ENCODE measurements at places on chromosomes 2 and 18.

- DNase-seq: no peak
Observed at GRCh38 chr2:204251158-204251997, 293.9 kb upstream of the PARD3B start.

DNA sequence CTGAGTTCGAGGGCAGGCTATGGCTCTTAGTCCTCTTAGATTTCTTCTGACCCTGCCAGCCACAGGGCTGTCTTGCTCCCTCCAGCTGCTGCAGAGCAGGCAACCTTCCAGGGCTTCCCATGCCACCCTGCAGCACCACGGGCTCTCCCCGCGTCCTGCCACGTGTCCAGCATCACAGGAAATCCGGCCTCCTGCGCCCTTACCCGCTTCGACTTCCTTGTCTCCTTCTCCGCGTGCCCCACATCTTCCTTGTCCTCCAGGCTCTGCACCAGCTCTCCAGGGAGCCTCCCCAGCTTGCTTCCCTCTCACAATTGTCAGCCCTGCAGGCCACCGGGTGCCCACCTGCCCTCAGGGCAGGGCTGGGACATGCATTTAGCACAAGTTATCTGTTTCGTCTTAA is 253.5 kb downstream of the DCDC2C start:
- no peak for DNase-seq

DNA sequence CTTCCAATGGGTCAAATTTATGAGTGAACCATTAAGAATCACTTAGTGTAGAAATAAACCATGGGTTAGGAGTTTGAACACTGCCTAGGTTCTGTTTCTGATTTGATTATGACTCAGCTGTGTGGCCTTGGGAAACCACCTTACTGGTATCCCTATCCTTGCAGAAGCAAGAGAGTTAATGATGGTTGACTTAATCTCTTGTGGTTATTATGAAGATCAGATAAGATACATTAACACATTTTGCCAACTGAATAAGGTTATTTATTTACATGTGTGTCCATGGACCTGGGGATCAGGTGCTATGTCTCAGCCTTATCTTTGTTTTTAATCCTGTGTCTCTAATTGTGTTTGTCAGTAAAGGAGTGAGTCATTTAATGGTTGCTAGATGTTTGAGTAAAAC is 5.4 kb upstream of the KCNJ13 start:
- no peak for DNase-seq

DNA sequence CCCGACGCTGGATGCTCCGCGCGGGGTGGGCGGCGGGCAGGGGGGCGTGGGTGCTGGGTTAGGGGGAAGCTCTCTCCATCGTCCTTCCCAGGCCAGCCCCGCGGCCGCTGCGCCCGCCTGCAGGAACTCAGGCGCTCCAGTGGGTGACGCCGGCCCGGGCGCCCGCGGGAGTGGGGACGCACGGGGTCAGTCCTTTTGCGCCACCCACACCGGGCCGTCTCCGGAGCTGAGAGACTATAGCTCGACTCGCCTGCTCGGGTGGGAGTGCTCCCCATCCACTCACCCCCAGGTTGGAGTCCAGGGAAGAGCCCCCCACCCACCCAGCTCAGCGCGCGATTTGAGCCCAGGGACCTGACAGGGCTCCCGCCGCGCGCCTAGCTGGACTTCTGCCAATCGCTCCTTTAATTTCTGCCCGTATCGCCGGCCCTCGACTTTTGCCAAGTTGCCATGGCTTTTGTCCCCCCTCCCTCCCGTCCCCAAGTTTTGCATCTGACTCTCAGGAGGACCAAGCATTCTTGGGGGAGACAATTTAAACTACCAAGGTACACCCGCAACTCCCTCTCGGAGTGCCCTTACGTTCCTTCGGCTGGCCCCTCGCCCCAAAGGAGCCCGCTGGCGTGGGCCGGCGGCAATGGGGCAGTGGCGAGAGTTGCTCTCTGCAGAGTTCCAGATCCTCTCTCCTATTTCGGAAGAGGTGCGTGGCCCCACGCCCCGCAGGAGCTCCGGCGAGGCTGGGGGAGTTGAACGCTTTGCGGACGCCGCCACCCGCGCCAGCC is 205.8 kb upstream of the SMAD2 start:
- DNase-seq: no peak

DNA sequence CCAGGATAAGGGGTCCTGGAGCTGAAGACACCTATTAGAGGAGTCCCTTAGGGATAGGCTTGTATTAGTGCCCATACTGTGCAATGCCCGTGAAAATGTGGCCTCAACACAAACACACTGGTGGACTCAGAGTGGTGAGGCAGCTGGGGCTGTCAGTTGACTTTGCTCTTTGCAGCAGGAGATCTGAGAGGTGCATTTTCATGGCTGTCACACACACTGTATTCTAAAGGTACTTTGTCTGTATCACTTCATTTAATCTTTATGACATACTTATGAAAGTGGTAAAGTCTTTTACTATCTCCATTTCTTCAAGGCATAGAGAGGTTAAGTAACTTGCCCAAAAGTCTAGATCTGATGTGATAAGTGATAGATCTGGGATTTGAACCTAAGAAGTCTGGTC is 55.1 kb upstream of the GCFC2 start:
- no peak for DNase-seq

- DNase-seq: peak; percentile 6
Observed at GRCh38 chr2:240739797-240740196, 48.1 kb downstream of the AQP12A start.

GRCh38 chr2:189338115-189338514 is 103.2 kb upstream of the WDR75 start:
- DNase-seq: no peak

DNA sequence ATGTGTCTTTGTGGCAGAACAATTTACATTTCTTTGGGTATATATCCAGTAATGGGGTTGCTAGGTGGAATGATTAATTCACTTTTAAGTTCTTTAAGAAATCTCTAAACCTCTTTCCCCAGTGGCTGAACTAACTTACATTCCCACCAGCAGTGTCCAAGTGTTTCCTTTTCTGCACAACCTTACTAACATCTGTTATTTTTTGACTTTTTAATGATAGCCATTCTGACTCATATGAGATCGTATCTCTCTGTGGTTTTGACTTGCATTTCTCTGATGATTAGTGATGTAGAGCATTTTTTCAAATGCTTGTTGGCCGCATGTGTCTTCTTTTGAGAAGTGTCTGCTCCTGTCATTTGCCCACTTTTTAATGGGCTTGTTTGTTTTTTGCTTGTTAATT is 43.1 kb upstream of the PTH2R start:
- no peak for DNase-seq

- no peak for DNase-seq
Observed at GRCh38 chr18:34651586-34652369, 58.3 kb upstream of the DTNA start.

- no peak for DNase-seq
Observed at GRCh38 chr2:95062242-95063085, 37.0 kb downstream of the MAL start.

GRCh38 chr18:77054606-77055428 is 77.8 kb downstream of the MBP start:
- DNase-seq: peak; percentile 70

GRCh38 chr2:150608341-150608740 is 120.9 kb upstream of the RND3 start:
- DNase-seq: no peak

DNA sequence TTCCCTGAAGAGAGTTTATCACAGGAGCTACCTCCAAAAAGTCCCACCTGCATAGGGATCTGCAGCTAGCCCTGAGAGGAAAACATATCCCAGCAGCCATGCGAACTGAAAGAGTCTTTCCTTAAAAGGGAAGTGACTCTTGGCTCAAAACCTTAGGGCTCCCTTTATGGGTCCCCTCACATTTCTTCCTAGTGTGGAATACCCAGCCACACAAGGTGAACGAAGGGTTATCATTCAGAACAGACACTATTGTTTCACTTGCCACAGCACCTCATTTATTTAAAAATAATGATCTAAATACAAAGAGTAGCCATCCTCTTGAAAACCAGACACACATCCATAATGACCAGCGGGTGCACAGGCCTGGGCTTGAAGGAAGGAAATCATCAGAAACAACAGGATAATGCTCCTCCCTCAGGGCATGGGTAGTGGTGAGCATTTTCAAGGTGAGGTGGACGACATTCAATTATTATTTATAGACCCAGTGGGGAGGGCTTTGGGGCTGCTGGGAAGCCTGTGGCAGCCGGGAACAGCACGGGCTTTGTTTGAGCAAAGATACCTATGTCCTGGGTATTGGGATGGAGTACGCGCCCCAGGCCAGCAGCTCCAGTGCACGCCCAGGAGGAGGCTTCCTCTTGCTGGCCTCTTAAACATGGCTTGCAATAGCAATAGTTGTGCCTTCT is 119.0 kb upstream of the ITGA6 start:
- no peak for DNase-seq

GRCh38 chr2:23380562-23381065 is 4.4 kb upstream of the KLHL29 start:
- DNase-seq: no peak

- no peak for DNase-seq
Observed at GRCh38 chr2:176165370-176166050, 8.4 kb downstream of the HOXD3 start.

GRCh38 chr2:10422732-10423399 is 25.3 kb downstream of the ODC1 start:
- DNase-seq: no peak

- DNase-seq: no peak
Observed at GRCh38 chr18:61924550-61924949, 31.7 kb upstream of the RNF152 start.

DNA sequence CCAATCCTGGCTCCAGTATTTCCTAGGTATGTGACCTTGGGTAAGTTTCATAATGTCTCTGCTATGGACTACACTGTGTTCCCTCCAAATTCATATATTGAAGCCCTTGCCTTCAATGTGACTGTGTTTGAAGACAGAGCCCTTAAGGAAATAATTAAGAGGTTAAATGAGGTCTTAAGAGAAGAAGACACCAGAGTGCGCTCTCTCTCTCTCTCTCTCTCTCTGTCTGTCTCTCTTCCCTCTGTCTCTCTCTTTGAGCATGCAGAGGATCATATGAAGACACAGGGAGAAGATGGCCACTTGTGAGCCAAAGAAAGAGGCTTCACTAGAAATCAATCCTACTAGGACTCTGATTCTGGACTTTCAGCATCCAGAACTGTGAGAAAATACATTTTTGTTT is 52.2 kb downstream of the NXPH2 start:
- no peak for DNase-seq

DNA sequence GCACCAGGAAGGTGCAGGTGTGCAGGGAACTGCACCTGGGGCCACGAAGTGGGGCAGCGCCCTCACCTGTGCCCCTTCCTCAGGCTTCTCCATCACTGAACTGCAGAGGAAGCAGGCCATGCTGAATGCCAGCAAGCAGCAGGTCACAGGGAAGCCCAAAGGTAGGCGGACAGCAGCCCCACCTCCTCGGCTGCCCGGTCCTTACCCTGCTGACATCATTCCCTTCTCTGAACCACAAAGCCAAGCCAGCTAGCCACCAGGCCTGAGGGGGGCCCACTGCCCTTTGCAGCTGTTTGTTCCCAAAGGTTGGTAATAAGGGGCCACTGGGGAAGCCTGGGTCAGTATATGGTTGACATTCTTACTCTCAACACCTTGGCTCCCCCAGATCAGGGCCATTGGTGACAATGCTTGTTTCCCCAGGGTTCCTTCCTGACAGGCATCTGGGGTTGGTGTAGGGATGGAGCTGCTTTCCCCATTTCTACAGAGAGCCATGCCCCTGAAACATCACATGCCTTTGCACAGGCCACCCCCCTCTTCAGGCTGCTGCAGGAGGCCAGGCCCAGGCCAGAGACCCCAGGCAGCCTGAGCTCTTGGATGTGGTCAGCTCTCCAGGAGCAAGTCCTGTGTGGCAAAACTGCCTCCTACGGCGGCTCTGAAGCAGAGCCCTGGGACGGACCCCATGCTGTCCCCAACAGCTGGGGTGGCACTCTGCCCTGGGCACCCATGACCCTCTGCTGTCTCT is 47.8 kb downstream of the FAM168B start:
- no peak for DNase-seq

GRCh38 chr2:82507657-82508056 is 1951.4 kb downstream of the SUCLG1 start:
- no peak for DNase-seq

DNA sequence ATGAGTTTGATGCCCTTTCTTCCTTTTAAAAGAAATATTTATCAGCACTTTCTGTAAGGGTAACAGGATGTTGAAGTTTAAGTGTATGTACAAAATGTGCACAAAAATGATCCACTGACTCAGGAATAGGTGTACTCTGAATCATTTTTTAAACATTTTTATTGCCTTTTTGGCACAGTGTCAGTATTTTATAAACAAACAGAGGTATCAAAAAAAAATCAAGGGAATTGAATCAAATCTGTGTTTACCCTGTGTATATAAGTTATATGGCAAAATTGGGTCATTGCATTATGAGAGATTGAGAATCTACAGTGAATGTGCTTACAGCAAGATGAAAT is 513.9 kb upstream of the NETO1 start:
- DNase-seq: no peak

- no peak for DNase-seq
Observed at GRCh38 chr18:47179520-47179919, 3.4 kb upstream of the IER3IP1 start.

DNA sequence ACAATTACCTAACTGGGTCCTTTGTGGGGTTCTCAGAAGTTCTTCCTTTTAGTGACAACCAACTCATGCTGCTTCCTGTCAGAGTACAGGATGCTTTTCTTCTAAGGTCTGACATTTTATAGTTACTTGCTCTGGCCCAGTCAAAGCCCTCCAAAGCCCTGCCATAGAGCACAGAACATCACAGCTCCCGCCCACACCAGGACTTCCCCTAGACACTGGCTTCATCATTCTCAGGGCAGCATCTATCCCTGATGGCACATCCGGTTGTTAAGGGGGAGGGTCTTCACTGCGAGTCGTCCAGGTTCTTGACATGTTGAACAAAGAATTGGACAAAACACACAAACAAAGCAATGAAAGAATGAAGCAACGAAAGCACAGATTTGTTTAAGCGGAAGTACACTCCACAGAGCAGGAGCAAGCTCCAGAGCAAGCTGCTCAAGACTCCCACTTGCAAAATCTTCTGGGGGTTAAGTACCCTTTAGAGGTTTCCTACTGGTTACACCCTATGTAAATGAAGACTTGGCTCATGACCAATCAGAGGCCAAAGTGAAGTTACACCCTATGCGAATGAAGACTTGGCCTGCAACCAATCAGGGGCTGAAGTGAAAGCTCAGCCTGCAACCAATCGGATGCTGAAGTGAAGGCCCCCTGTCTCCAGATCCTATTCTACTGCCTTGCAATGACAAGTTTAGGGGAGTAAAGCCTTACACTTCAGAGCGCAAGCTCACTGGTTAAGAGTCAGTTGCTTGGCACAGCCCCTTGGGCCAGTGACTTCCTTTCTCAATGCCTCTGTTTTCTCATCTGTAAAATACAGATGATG is 79.0 kb downstream of the HDAC4 start:
- no peak for DNase-seq

DNA sequence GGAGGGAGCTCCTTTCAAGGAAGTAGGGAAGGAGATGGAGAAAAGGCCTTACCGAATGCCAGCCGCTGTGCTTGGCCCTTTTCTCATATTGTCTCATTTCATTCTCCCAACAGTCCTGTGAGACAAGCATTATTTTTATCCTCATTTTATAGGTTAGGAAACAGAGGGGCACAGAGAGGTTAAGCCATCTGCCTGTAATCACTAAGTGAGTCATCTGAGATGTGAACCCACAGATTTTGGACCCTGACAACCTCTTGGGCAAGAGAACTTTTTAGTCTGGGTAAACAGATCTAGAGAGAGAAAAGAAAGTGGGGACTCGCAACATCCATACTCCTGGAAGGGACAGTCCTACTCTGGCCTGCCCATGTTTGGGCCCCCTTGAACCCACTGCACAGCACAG is 91.7 kb upstream of the LCLAT1 start:
- no peak for DNase-seq
